ENCODE measurements at places on chromosomes 3 and 15.

- DNase-seq: no peak
These were observed 9.6 kb upstream of the CLDN16 start for GRCh38 chr3:190378240-190378891.

DNA sequence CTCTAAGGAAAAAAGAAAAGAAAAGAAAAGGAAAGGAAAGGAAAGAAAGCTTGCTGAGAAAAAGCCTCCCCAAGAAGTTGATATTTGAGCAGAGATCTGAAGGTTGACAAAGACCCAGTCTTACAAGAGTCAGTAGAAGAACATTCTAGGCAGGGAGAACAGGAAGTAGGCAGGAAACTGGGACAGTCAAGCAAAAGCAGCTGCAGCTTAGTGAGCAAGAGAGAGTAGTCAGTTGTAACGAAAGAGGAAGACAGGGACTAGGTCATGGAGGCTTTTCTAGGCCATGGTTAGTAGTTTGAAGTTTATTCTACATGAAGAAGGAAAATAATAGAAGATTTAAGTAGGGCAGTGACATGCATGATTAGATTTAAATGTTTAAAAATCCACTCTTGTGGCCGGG is 31.8 kb upstream of the KLHL6 start:
- DNase-seq: no peak

DNA sequence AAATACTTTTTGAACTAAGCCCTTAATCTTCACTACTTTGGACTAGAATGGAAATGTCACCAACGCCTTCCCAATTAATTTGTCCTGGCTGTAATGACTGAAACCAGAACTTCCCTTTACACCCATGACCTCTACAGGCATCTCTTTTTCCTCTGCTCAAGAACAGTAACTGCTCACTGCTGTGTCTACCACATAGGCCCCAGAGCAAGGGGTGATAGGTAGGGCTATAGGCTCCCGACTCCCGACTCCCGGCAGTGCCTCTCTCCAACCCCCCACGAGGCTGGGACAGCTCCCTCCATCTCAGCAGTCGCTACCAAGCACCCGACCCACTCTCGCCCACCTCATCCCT is 384 bp upstream of the LEKR1 start:
- DNase-seq: no peak

GRCh38 chr3:94285872-94286271 is 223.0 kb downstream of the NSUN3 start:
- no peak for DNase-seq

DNA sequence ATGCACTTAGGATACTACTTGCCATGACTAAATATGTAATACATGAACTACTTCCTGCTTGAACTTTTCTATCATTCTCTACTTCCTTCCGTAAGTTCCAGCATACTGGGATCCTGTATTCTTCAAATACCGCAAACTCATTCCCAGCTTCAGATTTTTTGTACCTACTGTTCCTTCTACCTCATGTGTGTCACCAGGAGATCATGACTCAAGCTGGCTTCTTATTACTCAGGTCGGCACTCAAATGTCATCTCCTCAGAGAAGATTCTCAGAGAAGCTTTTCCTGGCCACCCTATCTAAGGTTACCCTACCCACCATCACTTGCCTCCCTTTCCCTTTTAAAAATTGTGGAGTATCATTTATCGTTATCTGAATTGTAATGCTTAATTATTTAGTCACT is 66.7 kb downstream of the RFX7 start:
- DNase-seq: no peak

GRCh38 chr3:126100269-126100633 is 16.3 kb upstream of the SLC41A3 start:
- no peak for DNase-seq

GRCh38 chr3:10577486-10577885 is 72.1 kb upstream of the ATP2B2 start:
- DNase-seq: no peak
